ENCODE measurements at places on chromosomes 2 and 18.
A peak's percentile ranks its signal among the peaks of the same experiment; 100 is the strongest.

GRCh38 chr2:238370823-238371372, 50.6 kb downstream of the TRAF3IP1 start:
- DNase-seq: peak; percentile 60
- no peaks in the 10 kb centered on the region for H3K27me3 ChIP-seq
- H3K4me1 ChIP-seq: no peaks in the 10 kb centered on the region
- no peak overlapping the region for H3K27ac ChIP-seq

DNA sequence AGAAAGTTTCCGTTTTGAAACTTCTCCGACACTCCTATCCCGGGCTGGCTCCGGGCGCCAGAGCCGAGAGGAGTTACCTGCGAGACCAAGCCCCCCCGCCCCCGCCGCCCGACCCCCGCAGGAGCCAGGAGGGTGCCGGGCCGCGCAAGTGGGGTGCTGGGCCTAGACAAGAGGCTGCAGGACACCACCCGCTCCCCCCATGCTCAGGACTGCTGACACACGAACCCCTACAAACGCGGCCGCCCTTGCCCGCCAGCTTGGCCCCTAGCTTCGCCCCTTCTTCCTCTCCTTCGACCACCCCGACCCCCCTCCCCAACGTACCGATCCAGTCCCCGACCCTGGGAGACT, 497 bp downstream of the PLA2R1 start:
- no peak overlapping the region for H3K4me3 ChIP-seq
- H3K27ac ChIP-seq: no peak overlapping the region
- peaks cover 55% of the 10 kb centered on the region for H3K27me3 ChIP-seq
- H3K4me1 ChIP-seq: peaks cover 7% of the 10 kb centered on the region

DNA sequence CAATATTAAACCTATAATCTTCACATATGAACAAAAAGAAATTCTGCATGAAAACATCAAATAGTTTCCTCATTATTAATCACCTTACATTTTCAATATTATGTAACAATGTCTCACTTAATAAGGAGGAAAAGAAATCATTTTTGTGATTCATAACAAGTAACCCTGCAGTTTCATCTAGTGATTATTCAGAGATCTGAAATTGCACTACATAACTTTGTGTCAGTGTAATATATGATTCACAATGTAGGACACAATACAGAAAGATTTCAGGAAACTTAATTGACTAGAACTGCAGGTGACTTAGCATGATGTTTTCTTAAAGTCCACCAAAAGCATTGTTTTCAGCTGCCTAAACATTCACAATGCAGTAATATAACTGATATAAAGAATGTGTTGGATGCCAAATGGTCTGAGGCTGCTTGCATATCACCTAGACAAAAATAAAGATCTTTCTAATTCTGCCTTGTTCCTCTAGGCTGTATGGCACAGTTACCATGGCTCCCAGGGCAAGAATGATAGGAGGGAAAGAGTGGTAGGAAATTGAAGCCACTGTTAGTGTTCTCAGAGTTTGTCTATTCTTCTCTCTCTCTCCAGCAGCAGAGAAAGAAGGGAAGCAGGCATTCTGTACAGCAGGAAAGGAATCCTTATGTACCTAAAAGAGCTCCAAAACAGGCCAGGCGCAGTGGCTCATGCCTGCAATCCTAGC, 366.6 kb downstream of the FSIP2 start:
- DNase-seq: no peak
- no peak overlapping the region for H3K4me3 ChIP-seq
- no peak overlapping the region for H3K27ac ChIP-seq

GRCh38 chr2:167832868-167833287, 414.5 kb downstream of the STK39 start:
- H3K27ac ChIP-seq: no peak overlapping the region
- peaks cover 6% of the 10 kb centered on the region for H3K27me3 ChIP-seq
- no peak overlapping the region for H3K4me3 ChIP-seq
- DNase-seq: no peak
- H3K4me1 ChIP-seq: no peaks in the 10 kb centered on the region

- no peak for DNase-seq
- no peak overlapping the region for H3K4me3 ChIP-seq
- H3K27me3 ChIP-seq: no peaks in the 10 kb centered on the region
- H3K27ac ChIP-seq: no peak overlapping the region
- no peaks in the 10 kb centered on the region for H3K36me3 ChIP-seq
These were observed 827.2 kb upstream of the POU3F3 start for GRCh38 chr2:104026725-104027124.

Data from activated naive CD8-positive, alpha-beta T cell treated with anti-CD3 and anti-CD28 coated beads, Interleukin-2, amount 50 U/mL, for 24 hours (primary cell).